ENCODE measurements at places on chromosomes 6 and 20. TPM values are rescaled to one million over a fixed set of nuclear protein-coding genes. Genes with fewer than 3 reads are reported as not detected.
A peak's percentile ranks its signal among the peaks of the same experiment; 100 is the strongest.

The MCCD1 gene
- not detected for polyA plus RNA-seq

The IPCEF1 gene
- 1.6 TPM for polyA plus RNA-seq

The MC3R gene
- not detected for polyA plus RNA-seq

The RIPPLY2 gene
- 0.05 TPM for polyA plus RNA-seq

The LTB gene
- 31.9 TPM for polyA plus RNA-seq

DNA sequence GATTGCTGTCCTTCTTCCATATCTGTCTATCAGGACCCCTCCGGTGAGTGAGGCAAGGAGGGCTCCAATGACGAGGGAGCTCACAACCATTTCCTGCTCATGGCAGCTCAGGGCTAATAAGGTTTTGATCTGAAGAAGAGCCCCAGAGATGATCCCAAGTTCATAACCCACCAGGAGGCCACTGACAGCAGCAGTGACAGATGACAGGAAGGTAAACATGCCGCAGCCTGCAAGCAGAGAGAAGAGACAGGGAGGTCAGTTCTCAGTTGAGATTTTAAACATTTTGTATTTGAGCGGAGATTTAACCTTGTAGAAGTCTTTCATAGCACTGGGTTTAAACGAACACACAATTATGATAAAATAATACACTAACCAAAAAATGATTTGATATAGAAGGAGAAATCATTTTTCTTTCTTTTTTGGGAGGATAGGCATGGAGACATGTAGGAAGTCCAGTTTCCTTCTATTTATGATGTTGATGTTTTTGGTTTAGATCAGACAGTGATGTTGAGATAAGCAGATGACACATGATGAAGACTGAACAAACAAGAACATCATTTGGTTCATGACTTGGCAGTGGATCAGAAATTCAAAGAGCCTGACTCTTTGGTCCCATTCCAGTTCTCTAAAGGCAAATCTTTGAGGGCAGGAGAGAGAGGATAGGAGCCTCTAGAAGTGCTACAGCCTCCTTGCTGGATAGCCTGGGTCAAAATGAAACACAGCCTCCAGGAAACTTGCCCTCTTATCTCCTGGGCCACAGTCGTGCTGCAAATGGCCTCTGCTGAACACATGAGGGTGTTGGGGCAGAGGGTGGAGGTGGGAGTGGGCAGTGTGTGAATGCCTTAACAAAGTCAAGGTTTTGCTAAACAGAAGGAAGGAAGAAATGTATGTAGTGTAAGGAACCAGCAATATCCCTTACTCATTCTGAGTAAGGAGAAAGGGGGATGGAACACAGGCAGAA lies 22.6 kb downstream of the SLC2A12 start:
- peak; percentile 80 for DNase-seq
- peaks cover 7% of the 10 kb centered on the region for H3K36me3 ChIP-seq
- no peaks in the 10 kb centered on the region for H3K27me3 ChIP-seq
- H3K27ac ChIP-seq = peak overlapping the region; percentile 26
- H3K4me3 ChIP-seq = no peak overlapping the region

- no peaks in the 10 kb centered on the region for H3K27me3 ChIP-seq
- no peak overlapping the region for H3K4me3 ChIP-seq
- no peak for DNase-seq
- H3K36me3 ChIP-seq = peaks cover 27% of the 10 kb centered on the region
- H3K4me1 ChIP-seq = peaks cover 6% of the 10 kb centered on the region
Measured at GRCh38 chr6:33320315-33321181, 3.0 kb upstream of the ZBTB22 start.

- no peak for DNase-seq
- peaks cover 8% of the 10 kb centered on the region for H3K4me1 ChIP-seq
- H3K27me3 ChIP-seq = no peaks in the 10 kb centered on the region
- no peak overlapping the region for H3K27ac ChIP-seq
- no peak overlapping the region for H3K4me3 ChIP-seq
- no peaks in the 10 kb centered on the region for H3K36me3 ChIP-seq
Measured at GRCh38 chr6:161254126-161254463, 19.8 kb downstream of the AGPAT4 start.

- DNase-seq = no peak
- peaks cover 8% of the 10 kb centered on the region for H3K4me1 ChIP-seq
- H3K4me3 ChIP-seq = no peak overlapping the region
- no peaks in the 10 kb centered on the region for H3K27me3 ChIP-seq
Measured at GRCh38 chr6:17415321-17415720, 21.9 kb downstream of the CAP2 start.

DNA sequence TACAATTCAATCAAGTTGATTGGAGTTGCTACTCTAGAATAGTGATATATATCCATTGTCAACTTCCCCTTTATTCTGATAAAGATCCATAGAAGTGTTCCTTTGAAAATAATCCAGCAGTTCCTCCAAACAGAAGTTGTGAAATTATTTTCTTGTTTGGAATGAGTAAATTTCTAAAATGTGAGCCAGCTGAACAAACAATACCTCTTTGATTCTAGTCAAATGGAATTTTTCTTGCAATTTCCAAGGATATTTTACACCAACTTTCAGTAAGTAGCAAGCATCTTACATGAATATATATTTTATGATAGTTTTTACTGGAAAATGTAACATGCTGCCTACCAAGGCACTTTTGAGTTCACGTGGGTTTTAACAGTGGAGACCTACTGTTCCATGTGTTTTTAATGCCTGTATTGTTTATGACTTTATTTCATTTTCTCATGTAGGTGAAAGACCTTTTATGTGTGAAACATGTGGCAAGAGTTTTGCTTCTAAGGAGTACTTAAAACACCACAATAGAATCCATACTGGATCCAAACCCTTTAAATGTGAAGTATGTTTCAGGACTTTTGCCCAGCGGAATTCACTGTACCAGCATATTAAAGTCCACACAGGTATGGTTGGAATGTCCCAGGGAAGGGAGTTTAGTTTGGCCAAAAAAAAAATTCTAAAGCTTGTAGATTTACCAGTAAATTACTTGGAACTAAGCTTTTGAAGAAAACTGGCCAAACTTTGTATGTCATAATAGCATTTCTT lies 6.5 kb downstream of the GZF1 start:
- peaks cover 8% of the 10 kb centered on the region for H3K4me1 ChIP-seq
- no peak overlapping the region for H3K27ac ChIP-seq
- H3K36me3 ChIP-seq = peaks cover 28% of the 10 kb centered on the region
- no peak for DNase-seq
- no peak overlapping the region for H3K4me3 ChIP-seq

DNA sequence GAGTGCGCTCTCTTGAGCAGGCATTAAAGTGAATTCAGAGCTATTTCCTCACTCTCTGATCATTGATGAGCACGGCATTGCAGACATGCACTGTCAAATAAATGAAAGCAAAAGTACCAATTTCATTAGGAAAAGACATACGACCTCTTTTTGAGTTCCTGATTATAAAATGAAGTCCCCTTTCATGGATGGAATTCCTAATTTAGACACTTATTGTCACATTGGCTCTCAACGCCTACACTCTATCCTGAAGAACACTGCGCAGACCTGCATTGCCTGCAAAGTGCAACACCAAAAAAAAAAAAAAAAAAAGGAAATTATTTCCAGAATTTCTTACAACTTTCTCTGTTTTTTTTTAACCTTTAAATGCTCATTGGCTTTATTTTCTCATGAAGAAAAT lies 1.6 kb downstream of the ADGRB3 start:
- no peak for DNase-seq
- H3K4me3 ChIP-seq = no peak overlapping the region
- peaks cover 3% of the 10 kb centered on the region for H3K27me3 ChIP-seq
- peaks cover 3% of the 10 kb centered on the region for H3K36me3 ChIP-seq
- H3K4me1 ChIP-seq = no peaks in the 10 kb centered on the region

DNA sequence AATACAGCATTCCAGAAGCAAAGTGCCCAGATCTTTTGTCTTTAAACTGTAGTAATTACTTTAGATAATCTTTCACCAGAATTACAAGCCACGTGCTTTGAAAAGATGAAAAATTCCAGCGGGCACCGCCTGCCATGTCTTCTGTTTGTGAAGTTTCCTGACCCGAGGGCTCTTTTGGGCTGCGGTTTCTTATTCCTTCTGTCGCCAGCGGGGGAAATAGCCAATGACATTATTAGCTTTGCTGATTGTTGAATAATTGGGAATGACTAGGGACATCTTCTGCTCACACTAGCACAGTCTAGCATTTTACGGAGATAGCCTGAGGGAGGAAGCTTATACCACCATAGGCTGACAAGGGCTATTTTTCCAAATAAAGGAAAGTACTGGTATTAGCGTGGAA lies 124.7 kb downstream of the SAMD5 start:
- H3K27me3 ChIP-seq = no peaks in the 10 kb centered on the region
- no peak for DNase-seq
- H3K4me3 ChIP-seq = no peak overlapping the region

- H3K27me3 ChIP-seq = no peaks in the 10 kb centered on the region
- DNase-seq = no peak
- H3K4me3 ChIP-seq = no peak overlapping the region
- no peaks in the 10 kb centered on the region for H3K36me3 ChIP-seq
Measured at GRCh38 chr6:156189195-156189594, 588.0 kb upstream of the ARID1B start.

- H3K27me3 ChIP-seq = peaks cover 84% of the 10 kb centered on the region
- H3K4me3 ChIP-seq = no peak overlapping the region
- peaks cover 24% of the 10 kb centered on the region for H3K4me1 ChIP-seq
- no peaks in the 10 kb centered on the region for H3K36me3 ChIP-seq
- no peak overlapping the region for H3K27ac ChIP-seq
- no peak for DNase-seq
Measured at GRCh38 chr6:149961728-149962425, 1.9 kb upstream of the ULBP1 start.

DNA sequence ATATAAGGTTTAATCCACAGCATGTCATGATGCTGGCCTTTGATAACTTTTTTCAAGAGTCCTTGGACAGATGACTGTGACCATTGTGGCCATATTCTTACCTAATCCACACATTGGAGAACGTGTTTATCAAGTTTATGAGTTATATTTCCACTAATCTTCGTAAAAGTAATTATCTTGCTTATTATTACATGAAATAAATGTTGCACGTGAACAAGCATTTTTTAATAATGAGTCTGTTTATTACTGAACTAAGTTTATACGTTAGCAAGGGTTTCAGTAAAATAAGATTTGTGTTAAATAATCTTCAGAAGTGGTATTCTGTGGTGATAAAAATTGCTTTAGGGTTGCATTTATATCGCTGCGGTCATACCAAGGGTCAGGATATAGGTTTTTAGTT lies 107.1 kb downstream of the SCAF8 start:
- no peak overlapping the region for H3K4me3 ChIP-seq
- H3K36me3 ChIP-seq = peaks cover 8% of the 10 kb centered on the region
- H3K4me1 ChIP-seq = peaks cover 3% of the 10 kb centered on the region
- DNase-seq = no peak

GRCh38 chr6:84764332-84765049 lies at the start of gene TBX18:
Gene TBX18, minus strand, starts transcription at chr6:84764598. Its CDS starts 417 bp downstream, at chr6:84764181.
- H3K27ac ChIP-seq = peak within 1 kb of the TSS; percentile 30
- peak; percentile 71 for DNase-seq
- peaks cover 93% of the 10 kb centered on the region for H3K27me3 ChIP-seq
- H3K4me3 ChIP-seq = peak within 1 kb of the TSS; percentile 1

GRCh38 chr6:46393161-46393939 lies 97.9 kb downstream of the RCAN2 start:
- no peaks in the 10 kb centered on the region for H3K36me3 ChIP-seq
- H3K27me3 ChIP-seq = no peaks in the 10 kb centered on the region

DNA sequence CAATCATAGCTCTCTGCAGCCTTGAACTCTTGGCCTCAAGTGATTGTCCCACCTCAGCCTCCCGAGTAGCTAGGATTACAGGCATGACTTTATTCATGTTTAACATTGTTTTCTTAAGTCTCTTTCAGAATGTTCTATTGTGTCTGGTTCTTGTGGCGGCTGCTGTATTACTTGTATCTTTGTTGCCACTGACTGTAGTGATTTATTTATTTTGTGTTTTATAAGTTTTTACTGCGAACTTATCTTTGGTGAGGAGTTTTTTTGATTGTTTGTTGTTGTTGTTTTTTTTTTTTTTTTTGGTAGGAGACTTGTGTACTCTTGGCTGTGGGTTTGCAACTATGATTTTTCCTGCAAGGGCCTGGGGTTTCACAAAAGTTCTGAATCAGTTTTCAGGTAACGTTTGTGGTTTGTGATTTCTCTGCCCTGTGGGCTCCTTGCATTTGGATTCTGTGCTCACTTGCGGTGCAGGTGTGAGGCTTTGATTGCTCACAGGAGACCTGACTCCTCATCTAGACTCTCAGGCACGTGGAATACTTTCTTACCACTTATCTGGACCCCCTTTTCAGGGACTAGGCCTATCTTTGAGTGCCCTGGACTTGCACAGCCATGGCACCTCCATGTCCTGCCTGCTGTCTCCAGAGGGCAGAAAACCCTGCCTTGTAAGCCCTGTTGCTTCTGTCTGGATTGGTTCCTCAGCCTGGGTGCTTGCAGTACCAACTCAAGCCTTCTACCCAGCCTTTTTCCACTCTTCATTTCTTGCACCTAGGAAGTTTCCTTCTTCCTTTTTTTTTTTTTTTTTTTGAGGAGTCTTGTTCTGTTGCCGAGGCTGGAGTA lies 25.2 kb downstream of the KIF25 start:
- H3K27ac ChIP-seq = no peak overlapping the region
- DNase-seq = no peak
- H3K27me3 ChIP-seq = no peaks in the 10 kb centered on the region
- no peaks in the 10 kb centered on the region for H3K4me1 ChIP-seq
- no peak overlapping the region for H3K4me3 ChIP-seq

DNA sequence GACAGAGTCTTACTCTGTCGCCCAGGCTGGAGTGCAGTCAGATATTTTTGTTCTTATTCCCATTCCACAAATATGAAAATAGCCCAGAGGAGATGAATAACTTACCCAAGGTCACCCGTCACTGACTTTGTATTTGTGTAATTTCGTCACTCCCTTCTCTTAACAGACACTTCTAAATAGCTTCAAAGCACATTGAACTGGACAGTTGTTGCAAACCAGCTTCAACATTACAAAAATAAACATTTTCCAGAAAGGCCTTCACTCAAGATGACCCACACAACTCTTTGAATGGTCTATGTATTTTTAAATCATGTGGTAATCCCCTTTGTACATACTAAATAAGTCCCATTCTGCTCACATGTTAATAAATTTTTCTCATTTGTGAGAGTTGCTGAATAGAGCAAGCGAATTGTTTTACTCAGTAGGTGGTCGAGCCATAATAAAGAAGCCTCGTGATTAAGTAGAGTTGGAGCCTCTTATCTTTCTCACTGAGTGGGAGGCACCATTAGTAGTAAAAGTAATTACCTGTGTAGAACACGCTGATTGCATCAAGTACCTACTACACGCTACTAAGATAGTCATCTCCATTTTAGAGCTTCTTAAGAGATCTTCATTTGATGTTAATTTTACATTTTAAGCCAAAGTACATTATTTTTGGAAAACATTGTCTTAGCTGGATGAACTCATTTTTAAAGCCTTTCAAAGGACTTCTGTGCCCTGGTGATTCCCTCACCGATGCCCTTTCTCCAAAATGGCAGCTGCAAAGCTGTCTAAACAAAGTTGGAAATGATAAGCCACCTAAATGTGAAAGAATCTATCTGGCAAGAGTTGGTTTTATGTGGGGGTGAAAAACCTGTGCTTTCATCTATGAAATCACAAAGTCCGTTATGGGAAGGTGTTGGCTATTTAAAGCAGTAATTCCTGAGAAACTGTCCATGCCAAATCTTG lies 110.0 kb downstream of the TSHZ2 start:
- H3K4me3 ChIP-seq = no peak overlapping the region
- no peaks in the 10 kb centered on the region for H3K36me3 ChIP-seq
- no peaks in the 10 kb centered on the region for H3K27me3 ChIP-seq
- no peak for DNase-seq

- no peak overlapping the region for H3K27ac ChIP-seq
- peaks cover 1% of the 10 kb centered on the region for H3K36me3 ChIP-seq
- no peaks in the 10 kb centered on the region for H3K27me3 ChIP-seq
Measured at GRCh38 chr6:38367231-38367630, 272.5 kb downstream of the BTBD9 start.

GRCh38 chr20:6700563-6701329 lies 66.7 kb upstream of the BMP2 start:
- H3K36me3 ChIP-seq = no peaks in the 10 kb centered on the region
- no peaks in the 10 kb centered on the region for H3K4me1 ChIP-seq
- DNase-seq = peak; percentile 57
- H3K27ac ChIP-seq = no peak overlapping the region
- no peak overlapping the region for H3K4me3 ChIP-seq
- H3K27me3 ChIP-seq = no peaks in the 10 kb centered on the region
